ENCODE measurements at places on chromosomes 4 and X.

DNA sequence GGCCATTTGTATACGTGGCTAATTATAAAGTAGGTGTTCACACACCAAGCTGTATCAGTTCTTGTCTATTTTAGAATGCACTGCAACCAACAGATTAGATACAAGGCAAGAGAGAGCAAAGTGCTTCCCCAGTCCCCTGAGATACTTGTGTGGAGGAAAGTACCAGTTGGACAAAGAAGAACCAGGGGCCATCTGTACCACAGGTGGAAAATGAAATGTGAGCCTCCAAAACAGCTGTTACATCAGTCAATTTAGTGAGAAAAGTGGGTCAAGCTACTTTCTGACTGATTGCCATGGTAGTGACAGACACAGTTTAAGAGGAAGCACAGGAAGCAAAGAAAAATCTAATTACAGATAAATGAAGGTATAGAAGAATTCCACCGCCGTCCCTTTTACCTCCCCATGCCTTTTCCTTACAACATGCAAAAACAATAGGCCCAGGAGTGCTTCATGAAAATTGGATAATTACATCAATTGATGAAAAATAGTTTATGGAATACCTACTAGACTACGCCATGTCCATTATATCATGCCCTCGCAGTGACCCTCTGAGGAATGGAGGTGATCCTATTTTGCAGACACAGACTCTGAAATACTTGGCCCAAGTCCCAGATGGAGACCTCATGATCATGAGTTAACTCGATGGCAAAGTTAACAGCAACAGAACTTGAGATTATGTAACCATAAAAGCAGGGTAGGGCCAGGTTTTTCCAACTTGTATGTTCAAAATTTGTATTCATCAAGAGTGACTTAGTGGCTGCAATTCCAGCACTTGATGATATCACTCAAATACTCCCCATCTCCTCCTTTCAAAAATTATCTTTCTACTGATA, 15.8 kb downstream of the SMPX start:
- DNase-seq: no peak

DNA sequence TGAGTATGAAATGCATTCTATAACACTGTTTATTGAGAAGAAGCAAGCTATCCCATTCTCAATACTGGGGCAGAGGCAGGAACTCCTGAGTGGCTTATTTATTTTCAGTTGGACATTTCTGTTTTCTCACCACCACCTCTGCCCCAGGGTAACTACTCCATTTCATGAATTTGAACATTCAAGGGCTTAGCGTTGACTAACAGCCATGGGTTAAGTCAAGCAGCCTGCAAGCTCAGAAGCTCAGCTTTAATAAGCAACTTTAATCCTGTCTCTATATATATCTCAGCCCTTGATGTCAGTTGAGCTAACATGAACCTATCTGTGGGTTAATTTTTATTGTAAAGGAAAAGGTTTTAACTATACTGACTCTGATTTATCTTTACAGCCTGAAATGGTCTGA, 93.8 kb downstream of the MBNL3 start:
- no peak for DNase-seq

GRCh38 chrX:120269373-120270035, 18.9 kb downstream of the ZBTB33 start:
- DNase-seq: no peak

GRCh38 chr4:13436962-13437361, 47.2 kb downstream of the RAB28 start:
- no peak for DNase-seq

GRCh38 chrX:10098270-10098713, 58.5 kb upstream of the CLCN4 start:
- DNase-seq: no peak

GRCh38 chr4:152160225-152160800, 375.6 kb downstream of the FBXW7 start:
- no peak for DNase-seq

DNA sequence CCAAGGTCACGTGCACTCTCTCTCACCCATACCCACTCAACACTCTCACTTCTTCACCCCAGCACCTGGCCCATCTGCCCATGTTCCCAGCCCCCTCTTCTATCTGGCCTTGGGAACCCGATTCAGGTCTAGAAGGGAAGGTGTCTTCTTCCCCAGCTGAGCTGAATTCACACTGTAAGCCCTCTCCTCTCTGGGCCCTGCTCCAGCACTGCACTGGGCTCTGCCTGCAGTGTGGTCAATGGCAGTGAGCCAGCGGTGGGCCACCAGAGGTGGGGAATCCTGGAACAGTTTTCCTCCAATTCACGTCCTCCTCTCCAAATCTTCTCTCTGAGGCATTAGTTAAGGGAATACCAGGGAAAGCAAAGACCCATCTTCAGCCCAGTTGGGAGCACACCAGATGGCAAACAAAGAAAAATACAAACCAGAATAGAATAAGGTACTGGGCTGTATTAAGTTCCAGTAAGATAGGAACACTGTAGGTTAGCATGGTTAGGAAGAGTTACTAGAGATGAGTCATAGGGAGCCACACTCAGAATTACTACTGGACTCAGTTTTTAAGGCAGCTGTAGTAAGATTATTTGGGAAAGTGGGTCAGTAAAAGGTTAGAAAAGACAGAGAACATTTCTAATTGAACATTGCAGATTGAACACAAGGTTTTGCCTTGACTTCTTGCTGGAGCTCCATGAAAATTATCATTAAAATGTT, 5.0 kb downstream of the AWAT2 start:
- DNase-seq: no peak

GRCh38 chr4:8453957-8454356, 13.4 kb downstream of the TRMT44 start:
- no peak for DNase-seq

DNA sequence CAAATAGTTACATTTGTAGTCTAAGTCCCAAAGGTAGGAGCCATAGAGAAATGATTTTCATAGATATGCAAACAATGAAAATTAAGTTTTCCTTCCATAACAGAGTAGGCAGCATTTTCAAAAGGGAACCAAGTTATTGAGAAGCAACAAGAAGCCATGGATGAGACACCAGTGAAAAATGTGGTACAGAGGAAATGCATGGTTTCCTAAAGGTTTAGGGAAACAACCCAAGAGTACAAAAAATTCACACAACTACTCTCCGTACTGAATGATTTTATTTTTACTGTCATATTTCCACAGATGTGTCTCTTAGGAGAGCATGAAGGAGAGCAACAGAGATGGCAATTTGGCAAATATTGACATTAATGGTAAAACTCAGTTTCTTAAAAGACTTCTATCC, 1408.9 kb upstream of the PCDH7 start:
- no peak for DNase-seq

DNA sequence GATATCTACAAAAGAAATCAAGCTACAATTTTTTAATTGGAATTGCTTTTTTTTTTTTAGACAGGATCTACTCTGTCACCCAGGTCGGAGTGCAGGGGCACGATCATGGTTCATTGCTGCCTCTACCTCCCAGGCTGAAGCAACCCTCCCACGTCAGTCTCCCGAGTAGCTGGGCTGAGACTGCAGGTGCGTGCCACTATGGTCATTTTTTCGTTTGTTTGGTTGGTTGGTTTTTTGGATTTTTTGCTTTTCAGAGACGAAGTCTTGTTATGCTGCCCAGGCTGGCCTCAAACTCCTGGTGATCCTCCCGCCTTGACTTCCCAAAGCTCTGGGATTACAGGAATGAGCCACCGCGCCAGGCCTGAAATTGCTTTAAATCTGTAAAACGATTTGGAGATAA, 15.6 kb downstream of the RGN start:
- no peak for DNase-seq

GRCh38 chr4:37388681-37389365, 144.3 kb downstream of the NWD2 start:
- DNase-seq: no peak

GRCh38 chrX:45668686-45669443, 468.2 kb upstream of the DIPK2B start:
- DNase-seq: no peak

DNA sequence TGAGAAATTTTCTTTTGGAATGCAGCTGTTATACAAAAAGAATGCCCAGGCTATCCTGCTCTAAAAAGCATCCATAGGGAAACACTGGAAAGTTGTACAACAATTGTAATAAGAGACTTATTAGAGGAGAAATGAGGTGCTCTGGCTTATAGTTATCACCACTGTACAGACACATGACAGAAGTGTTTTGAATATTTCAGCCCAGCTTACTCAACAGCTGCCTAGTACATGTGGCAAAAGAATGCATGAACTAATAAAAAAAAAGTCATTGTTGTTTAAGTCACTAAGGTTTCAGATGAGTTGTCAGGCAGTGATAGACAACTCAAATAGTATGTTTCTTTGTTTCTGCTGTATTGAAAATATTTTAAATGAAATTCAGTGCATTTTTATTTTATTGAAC, 307.7 kb downstream of the GPM6A start:
- no peak for DNase-seq

- DNase-seq: no peak
Measured at GRCh38 chrX:4710618-4711433, 997.4 kb upstream of the PRKX start.

DNA sequence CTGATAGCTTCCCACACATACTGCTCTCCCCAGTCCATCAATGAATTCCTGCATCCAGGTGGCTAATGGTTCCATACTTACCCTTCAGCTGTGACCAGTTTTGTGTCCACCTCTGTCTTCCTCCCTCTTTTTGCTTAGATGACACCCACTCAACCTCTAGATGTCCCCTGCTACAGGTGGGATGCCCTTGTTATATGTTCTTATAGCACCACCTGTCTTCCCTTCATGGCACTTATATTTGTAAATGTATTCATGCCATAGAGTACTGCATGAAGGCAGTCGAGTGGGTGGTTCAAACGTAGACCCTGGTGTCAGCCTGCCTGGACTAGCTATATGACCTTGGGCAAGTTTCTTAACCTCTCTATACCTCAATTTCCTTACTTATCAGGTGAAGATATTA, 6.5 kb upstream of the USP46 start:
- DNase-seq: no peak

DNA sequence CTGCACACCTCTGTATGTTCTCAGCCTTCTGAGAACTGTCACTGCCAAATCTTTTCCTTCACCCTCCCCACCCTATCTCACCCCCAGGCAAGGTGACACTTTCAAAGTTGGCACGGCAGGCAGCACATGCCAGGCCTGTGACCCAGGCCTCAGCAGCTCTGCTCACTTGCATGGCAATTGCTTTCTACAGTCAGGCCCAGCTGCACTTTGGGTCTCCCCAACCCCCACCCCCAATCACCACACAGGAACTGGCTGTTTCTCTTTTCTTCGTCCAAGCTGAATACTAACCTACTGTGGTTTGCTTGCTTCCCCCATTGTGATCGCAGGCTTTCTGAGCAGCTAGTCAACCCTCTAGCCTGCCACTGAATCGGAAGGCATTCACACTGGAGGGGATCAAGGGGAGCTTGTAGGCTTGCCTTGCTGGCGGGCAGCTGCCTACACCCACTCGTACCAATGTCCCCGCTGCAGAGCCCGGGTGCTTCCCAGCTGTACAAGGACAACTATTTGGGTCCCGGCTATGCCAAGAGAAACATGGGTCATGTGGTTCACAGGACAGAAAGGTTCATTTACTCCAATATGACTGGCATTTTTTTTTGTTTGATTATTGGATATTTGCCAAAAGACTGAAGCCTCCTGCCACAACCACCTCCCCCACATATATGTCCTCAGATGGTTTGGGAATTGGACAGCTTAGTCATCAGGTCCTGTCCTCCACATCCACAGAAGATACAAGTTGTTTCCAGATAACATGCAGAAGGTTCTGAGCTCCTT, 28.1 kb downstream of the SLC25A43 start:
- no peak for DNase-seq

DNA sequence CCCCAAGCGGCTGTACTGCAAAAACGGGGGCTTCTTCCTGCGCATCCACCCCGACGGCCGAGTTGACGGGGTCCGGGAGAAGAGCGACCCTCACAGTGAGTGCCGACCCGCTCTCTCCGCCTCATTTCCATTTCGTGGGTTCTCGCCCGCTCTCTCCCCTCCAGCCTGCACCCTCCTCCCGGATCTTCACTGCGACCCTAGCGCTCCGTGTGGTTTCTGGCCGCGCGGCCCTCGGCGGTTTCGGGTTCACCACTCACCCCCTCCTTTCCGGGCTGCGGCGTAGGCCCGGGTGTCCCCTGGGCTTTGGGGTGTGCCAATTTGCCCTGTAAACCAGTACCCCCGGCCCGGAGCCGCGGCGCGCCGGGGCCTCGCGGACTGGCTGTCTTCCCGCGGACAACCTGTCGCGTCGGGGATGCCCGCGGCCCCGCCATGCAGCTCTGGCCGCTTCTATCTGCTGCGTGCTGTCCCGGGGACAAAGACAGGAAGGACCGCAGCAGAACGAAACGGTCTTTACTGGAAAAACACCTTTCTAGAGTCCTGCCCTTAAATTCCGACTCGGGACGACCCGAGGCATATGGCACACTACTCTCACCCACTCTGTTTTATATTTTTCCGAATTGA, 737 bp downstream of the FGF2 start:
- DNase-seq: no peak

GRCh38 chr4:8606966-8607365, 14.4 kb downstream of the CPZ start:
- DNase-seq: no peak

DNA sequence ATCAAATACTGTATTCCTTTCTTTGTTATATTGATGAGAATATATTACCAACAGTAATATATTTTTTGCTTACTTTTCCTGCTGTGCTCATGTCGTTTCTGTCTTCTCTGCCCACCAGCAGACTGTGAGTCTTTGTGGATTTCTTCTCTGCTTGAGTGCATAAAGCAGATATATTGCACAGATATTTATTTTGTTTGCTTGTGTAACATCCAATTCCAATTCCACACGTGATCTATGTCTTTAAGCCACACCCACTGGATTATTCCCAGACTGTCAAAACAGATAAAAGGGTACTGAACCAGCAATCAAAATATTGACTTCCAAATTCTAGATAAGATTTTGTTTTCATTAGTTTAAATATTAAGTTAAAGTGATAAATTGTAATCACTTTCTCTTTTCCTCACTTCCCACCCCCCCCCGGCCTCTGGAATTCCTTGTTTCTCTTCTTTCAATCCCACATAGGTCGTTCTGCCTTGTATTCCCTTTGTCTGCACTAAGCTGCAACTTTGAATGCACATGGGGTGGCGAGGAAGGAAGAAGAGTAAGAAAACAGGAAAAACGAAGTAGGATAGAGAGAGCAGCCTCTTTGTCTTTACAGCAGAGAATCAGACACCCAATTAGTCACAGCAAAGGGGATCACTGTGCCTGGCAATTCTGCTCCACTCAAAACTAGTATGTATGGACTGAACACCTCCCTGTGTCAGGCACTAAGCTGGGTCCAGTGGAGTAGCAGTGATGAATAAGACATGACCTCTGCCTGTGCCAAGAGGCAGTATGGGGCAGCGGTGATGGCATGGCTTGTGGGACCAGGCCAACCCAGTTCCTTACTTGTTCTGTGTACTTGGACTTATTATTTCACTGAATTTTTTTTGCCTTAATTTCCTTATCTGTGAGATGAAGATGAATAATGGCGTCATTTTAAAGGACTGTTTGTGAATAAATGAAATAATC, at the start of gene ADH1B:
TSS of gene ADH1B (minus strand) at position 161 of the 951 bp plus-strand sequence. CDS start at position 91, 70 bp downstream.
- no peak for DNase-seq

- no peak for DNase-seq
Measured at GRCh38 chrX:63743596-63743995, 41.4 kb downstream of the ARHGEF9 start.

DNA sequence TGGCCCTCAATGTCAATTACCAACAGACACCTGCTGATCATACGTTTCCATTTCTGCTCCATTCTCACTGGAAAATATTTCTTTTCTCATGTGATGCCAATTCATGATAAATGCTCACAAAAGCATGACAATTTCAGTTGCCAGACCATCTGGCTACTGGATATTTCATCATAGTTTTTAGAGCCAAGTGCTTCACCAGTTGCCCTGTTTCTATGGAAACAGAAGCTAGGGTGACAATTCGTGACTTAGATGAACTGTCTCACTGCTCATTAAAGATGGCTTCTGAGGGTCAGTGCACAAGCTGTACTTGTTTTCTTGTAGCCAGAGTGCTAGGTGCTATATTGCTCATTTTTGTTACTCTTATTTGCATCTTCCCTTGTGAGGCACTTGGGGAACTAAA, 184.9 kb downstream of the COMMD8 start:
- no peak for DNase-seq
